Muscle of leg (tissue), 16 donors: ENCODE measurements at places on chromosomes 1 and 21. TPM values are rescaled to one million over a fixed set of nuclear protein-coding genes. Genes with fewer than 3 reads are reported as not detected.

GRCh38 chr1:155012776-155013602 is 10.4 kb downstream of the ZBTB7B start:
- no peaks in the 10 kb centered on the region for H3K27me3 ChIP-seq
- peaks cover 8% of the 10 kb centered on the region for H3K36me3 ChIP-seq
- DNase-seq = no peak
- no peak overlapping the region for H3K27ac ChIP-seq
- H3K4me3 ChIP-seq = no peak overlapping the region
- peaks cover 43% of the 10 kb centered on the region for H3K4me1 ChIP-seq

GRCh38 chr1:5998906-5999301 is 6.7 kb upstream of the NPHP4 start:
- no peak overlapping the region for H3K27ac ChIP-seq
- peaks cover 6% of the 10 kb centered on the region for H3K27me3 ChIP-seq
- H3K4me1 ChIP-seq = peaks cover 22% of the 10 kb centered on the region
- no peak overlapping the region for H3K4me3 ChIP-seq
- no peaks in the 10 kb centered on the region for H3K36me3 ChIP-seq

The B3GALT5 gene
- 0.27 TPM for total RNA-seq

The GLIS1 gene
- not detected for total RNA-seq
